ENCODE measurements at places on chromosomes 2 and 18.

DNA sequence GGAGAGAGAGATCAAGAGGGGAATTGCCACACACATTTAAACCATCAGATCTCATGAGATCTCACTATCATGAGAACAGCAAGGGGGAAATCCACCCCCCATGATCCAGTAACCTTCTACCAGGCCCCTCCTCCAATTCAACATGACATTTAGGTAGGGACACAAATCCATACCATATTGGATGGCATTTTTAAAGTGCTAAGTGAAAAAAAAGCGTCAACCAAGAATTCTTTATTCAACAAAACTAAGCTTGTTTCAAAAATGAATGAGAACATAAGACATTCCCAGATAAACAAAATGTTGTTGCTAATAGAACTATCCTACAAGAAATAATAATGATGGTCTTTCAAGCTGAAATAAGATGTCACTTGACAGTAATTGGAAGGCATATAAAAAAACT is 626.2 kb upstream of the LRRTM1 start:
- no peak for DNase-seq

- no peak for DNase-seq
Measured at GRCh38 chr2:72028996-72029395, 118.7 kb downstream of the CYP26B1 start.

DNA sequence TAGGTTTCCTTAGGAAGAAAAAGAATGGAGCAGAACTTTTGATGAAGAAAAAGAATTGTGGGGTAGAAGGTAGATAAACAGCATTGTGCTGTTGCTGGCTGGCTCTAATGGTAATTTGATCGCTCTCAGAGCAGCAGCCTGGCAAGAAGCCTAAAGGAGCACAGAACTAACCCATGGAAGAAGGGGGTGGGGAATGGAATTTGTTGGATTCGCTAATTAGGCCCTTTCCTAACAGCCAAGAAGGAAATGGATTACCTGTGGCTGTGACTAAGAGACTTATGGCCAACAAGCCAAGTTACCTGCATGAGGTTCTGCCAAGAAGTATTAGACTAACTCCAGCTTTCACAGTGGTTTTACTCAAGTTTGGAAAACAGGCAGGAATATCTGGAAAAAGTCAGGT is 210.6 kb downstream of the IKZF2 start:
- no peak for DNase-seq

- no peak for DNase-seq
Measured at GRCh38 chr18:21406116-21406515, 164.1 kb downstream of the GREB1L start.

DNA sequence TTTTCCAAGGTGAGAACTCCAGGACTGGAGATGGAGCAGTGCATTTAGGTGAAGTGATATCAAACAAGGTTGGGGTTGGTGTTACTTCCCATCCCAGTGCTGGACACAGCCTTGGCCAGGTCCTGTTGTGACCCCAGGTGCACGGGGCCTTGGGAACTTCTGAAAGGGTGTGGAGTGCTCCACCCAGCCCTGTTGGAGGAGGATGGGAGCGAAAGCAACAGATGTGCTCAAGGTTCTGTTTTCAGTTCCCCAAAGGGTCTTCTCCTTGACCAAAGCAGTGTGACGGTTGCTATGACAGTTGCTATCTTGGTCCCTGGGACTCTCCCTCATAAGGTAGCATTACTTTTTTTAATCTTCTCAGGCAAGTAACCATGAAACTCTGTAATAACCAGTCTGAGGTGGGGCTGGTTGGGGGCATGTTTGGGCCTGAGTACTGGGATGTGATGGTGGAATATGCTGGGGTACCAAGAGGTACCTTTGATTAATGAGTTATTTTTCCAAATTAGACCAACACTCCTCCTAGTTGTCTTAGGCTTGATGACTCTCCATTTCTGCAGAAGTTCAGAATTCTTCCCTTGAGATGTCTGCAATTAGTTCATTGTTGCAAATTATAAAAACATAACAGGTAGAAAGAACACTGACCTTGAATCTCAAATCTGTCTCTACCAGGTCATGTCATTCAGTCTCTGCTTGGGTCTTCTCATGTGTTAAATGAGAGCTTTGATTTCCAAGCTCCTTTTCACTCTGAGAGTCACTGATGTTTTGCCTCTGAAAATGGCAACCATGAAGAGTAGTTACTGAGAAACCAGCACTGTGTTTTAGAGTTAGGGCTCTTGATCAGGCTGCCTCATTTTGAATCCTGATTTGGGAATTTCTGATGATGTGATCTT is 154.5 kb downstream of the RPIA start:
- no peak for DNase-seq

- DNase-seq, result peak; percentile 63
Measured at GRCh38 chr2:124025171-124025580, at the start of gene CNTNAP5. TSS of gene CNTNAP5 (plus strand) at chr2:124025287. CDS start at chr2:124025651, 364 bp downstream.

- no peak for DNase-seq
Measured at GRCh38 chr2:134183679-134184078, 70.2 kb upstream of the MGAT5 start.

GRCh38 chr2:213306316-213306942 is 22.2 kb downstream of the SPAG16 start:
- DNase-seq, result peak; percentile 63

DNA sequence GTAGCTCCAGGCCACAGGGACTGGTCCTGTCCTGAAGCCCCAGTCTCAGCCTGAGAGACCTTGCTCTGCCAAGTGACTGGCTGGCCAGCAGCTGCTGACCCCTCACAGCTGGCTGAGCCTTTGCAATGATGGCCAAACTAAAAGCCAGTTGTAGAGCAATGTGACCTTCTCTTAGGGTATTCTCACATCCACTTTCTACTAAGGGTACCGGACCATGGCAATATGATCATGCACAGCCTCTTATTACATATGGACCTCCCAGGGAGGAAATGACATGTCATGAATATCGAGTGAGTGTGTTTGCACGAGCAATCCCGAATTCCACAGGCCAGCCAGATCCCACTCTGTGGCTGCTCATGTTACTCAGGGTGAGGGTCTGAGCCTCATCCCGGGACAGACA is 213.9 kb downstream of the VAPA start:
- no peak for DNase-seq

- no peak for DNase-seq
Measured at GRCh38 chr2:50591642-50592041, 440.3 kb downstream of the NRXN1 start.

DNA sequence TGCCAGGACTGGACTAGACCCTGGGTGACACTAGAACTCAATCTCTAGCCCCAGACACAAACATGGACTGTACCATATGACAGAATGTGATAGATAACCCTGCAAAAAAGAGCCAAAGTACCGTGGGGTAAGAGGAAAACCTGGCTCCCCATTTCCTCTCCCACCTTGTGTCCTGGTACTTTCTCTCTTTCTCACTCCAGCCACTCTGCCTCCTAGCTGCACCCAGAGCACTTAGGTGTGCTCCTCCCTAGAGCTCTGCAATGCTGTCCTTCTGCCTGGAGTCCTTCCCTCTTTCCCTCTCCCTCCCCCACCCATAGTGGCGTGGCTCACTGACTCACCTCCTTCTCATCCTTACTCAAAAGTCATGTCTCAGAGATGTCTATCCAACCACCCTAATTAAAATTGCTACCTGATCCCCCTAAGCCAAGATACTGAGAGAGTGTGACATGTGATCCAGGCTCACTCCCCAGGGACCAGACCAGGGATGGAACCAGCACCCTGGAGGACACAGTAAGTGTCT is 171.3 kb downstream of the LOXHD1 start:
- no peak for DNase-seq

DNA sequence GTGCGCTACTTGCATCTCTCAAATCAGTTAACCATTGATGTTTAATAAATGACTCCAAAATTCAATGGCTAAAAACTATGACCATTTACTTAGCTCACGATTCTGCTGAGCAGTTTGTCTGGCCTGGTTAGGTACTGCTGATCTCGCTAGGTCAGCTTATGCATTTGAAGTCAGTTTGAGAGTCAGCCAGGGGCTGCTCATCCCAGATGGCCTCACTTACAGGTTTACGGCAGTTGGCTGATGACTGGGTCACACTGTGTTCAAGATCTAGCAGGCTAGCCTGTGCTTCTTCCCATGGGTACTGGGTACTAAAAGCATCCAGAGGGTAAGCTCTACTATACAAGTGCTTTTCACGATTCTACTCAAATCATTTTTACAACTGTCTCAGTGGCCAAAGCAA is 122.1 kb downstream of the DLGAP1 start:
- no peak for DNase-seq

DNA sequence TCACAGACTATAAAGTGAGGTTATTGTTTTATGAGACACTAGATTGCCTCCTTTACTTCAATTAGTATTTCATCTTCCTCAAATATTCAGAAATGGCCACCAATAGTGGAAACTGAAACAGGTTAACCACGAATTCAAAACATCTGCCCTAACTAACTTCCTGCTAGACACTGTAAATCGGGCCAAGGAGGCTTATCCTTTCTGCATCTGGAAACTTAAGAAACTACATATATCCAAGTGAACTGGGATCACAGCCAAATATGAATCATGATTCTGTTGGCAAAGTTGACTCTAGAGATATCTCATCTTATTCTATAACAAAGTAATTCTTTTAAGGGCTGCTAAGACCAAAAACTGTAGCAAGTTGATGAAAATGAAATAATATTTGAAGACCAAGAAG is 136.6 kb upstream of the ZC3H15 start:
- DNase-seq, result no peak

- DNase-seq, result no peak
Measured at GRCh38 chr18:24270358-24270936, 127.2 kb downstream of the OSBPL1A start.

DNA sequence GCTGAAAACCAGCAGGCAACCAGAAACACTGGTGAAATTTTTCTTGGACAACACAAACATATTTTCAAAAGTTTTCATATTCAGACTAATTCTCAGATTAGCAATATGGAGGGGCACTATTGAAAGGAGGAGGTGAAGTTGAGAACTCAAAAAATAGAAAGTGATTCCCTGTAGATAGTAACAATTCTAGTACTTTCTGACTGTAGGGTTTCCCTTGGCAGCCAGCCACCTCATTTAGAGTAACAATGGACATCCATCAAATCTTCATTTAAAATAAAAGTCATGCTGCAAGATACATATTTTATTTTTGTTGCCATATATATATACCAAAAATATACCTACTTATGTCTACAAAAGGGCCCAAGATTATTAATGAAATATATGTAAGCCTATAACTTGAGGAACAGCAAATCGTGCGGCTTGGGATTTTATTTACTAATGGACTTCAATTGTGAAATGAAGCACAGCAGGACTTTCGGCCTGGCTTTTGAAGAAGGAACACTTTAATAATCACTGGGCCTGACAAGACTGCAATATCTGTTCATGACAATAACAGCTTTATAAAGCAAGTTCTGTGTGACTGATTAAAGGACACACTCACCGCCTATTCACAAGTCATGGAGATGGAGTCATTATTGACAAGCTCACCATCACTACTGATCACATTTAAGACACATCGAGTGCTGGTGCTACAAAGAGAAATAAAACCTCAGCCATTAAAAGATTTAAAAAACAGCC is 6.8 kb upstream of the NR4A2 start:
- no peak for DNase-seq

GRCh38 chr2:2507417-2507997 is 176.4 kb upstream of the MYT1L start:
- DNase-seq, result no peak

- DNase-seq, result no peak
Measured at GRCh38 chr2:36562973-36563532, 34.9 kb downstream of the FEZ2 start.

- DNase-seq, result no peak
Measured at GRCh38 chr2:222837643-222838056, 23.2 kb upstream of the ACSL3 start.

- no peak for DNase-seq
Measured at GRCh38 chr2:31038385-31038784, 99.9 kb downstream of the GALNT14 start.

DNA sequence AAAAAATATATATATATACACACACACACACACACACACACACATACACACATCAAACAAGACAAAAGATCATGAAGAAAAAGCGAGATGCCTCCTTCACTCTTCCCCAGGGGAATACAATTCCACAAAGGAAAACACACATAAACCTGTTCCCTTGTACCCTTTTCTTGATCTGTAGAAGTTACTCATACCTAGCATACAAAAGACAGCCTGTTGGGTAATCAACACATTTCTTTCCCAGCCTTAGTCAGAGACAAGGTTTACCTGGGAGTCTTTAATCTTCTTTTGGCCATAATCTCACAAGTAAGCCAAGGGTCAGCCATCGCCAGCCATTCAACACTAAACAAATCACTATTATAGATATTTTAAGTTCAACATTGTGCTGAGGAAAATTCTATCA is 407.0 kb downstream of the SUCLG1 start:
- DNase-seq, result no peak

GRCh38 chr2:177147093-177147694 is 65.4 kb upstream of the HNRNPA3 start:
- no peak for DNase-seq

DNA sequence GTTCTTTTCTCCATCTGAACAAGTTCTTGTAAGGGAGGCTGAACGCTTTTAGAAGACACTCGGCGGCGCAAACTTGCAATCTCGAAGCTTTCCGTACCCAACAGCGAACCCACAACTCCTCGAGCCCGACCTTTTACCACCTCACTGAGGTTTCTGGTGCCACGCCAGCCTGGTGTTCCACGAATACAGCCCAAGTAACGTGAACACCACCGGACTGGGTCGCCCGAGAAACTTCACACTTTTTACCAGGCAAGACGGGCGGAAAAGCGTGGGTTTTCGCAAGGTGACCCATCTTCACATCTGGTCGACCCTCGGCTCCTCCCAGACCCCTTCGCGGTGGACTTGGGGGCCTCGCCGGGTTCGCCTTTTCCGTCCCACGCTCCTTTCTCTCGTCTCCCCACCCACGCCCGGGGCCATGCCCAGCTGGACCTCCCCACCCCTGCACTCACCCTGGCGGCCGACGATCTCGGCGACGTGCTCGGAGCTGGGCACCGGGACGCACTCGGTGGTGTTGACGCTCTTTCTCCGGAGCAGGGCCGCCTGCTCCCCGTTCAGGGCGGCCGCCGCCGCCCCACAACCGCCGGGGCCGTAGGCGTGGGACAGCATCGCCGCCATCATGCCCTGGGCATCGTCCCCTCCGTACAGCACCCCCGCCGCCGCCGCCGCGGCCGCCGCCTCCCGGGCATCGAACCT is 1.2 kb downstream of the MEX3C start:
- DNase-seq, result peak; percentile 83

GRCh38 chr2:178482437-178482836 is 2.2 kb downstream of the PLEKHA3 start:
- DNase-seq, result no peak

GRCh38 chr2:45986509-45986908 is 310.7 kb upstream of the EPAS1 start:
- DNase-seq, result no peak

- DNase-seq, result no peak
Measured at GRCh38 chr2:232485348-232485756, 2.3 kb downstream of the ECEL1 start.

GRCh38 chr2:232667989-232668583 is 29.0 kb upstream of the GIGYF2 start:
- DNase-seq, result no peak

DNA sequence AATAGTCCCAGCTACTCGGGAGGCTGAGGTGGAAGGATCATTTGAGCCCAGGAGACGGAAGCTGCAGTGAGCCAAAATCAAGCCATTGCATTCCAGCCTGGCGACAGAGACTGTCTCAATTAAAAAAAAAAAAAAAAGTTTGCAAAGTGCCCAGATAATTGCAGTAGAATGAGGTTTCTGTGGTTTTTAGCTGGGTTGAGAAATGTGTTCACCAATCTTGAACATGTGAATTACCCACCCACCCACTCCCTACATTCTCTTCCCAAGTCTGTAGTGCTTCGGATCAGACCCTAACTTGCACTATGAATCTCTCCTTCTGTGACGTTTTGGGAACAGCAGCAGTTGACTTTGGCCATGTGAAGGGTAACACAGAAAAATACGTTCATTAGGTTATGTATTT is 247.3 kb downstream of the PTGR3 start:
- DNase-seq, result no peak

GRCh38 chr2:240687741-240688552 is 3.7 kb upstream of the AQP12A start:
- DNase-seq, result no peak
